ENCODE measurements at places on chromosomes 4 and X. TPM values are rescaled to one million over a fixed set of nuclear protein-coding genes. Genes with fewer than 3 reads are reported as not detected.

The CYP4V2 gene
- total RNA-seq: 9.5 TPM

The SATL1 gene
- not detected for total RNA-seq

The MAGED1 gene
- 245 TPM for total RNA-seq

The KIT gene
- total RNA-seq: 0.48 TPM

The HPGD gene
- 0.24 TPM for total RNA-seq

The TMPRSS11B gene
- not detected for total RNA-seq

The ATP1B4 gene
- total RNA-seq: not detected

The CNKSR2 gene
- 0.24 TPM for total RNA-seq

The FAM156B gene
- 28.0 TPM for total RNA-seq

The SHOX gene
- total RNA-seq: not detected

The SLITRK2 gene
- under 0.01 TPM for total RNA-seq

The SLC25A5 gene
- 289 TPM for total RNA-seq

The FAM47A gene
- total RNA-seq: not detected

The NOA1 gene
- 10.6 TPM for total RNA-seq

The PABPC1L2B gene
- not detected for total RNA-seq

The PASD1 gene
- not detected for total RNA-seq

The FABP2 gene
- total RNA-seq: not detected

The SYN1 gene
- 0.12 TPM for total RNA-seq

The HSD17B13 gene
- 0.49 TPM for total RNA-seq

The DDIT4L gene
- total RNA-seq: not detected

The TEX13D gene
- not detected for total RNA-seq

The PACRGL gene
- total RNA-seq: 25.0 TPM

The KIF4A gene
- 58.6 TPM for total RNA-seq

The FAM133A gene
- 23.7 TPM for total RNA-seq

The MAMLD1 gene
- 5.2 TPM for total RNA-seq

The TREX2 gene
- not detected for total RNA-seq

The NEXMIF gene
- not detected for total RNA-seq

The PHEX gene
- 0.84 TPM for total RNA-seq

The MAGEA2B gene
- 16.1 TPM for total RNA-seq

The WNK3 gene
- total RNA-seq: 1.8 TPM

The TRAPPC2 gene
- total RNA-seq: 20.4 TPM

The USP17L12 gene
- total RNA-seq: not detected

The IQCM gene
- total RNA-seq: not detected

The KCND1 gene
- 0.59 TPM for total RNA-seq

The MAGEA12 gene
- 93.6 TPM for total RNA-seq

The KLB gene
- total RNA-seq: not detected

The CLDN2 gene
- not detected for total RNA-seq

The ENPEP gene
- not detected for total RNA-seq

The SPANXN3 gene
- not detected for total RNA-seq

The TMEM271 gene
- not detected for total RNA-seq

The DACH2 gene
- total RNA-seq: not detected

The CRMP1 gene
- total RNA-seq: not detected

The YIPF7 gene
- total RNA-seq: not detected

The GAB3 gene
- total RNA-seq: under 0.01 TPM

The PNCK gene
- not detected for total RNA-seq

The SRPX gene
- total RNA-seq: 381 TPM

The IRS4 gene
- total RNA-seq: not detected

The CFP gene
- total RNA-seq: 0.12 TPM

The EXOC1L gene
- total RNA-seq: not detected

The F8A2 gene
- total RNA-seq: not detected

The FAT4 gene
- total RNA-seq: 0.20 TPM

The PLS3 gene
- 116 TPM for total RNA-seq

The DLG3 gene
- 11.4 TPM for total RNA-seq

The MTMR1 gene
- 7.6 TPM for total RNA-seq

The MAGEA1 gene
- 0.36 TPM for total RNA-seq

The MAGEA10 gene
- 0.60 TPM for total RNA-seq

The SLC49A3 gene
- not detected for total RNA-seq

The ARX gene
- total RNA-seq: not detected

The GSX2 gene
- not detected for total RNA-seq

The FANCB gene
- total RNA-seq: 13.1 TPM

Measured in RPMI7951 (cell line).